Occipital lobe (tissue), 3 donors: ENCODE measurements at places on chromosomes 7 and 10.

DNA sequence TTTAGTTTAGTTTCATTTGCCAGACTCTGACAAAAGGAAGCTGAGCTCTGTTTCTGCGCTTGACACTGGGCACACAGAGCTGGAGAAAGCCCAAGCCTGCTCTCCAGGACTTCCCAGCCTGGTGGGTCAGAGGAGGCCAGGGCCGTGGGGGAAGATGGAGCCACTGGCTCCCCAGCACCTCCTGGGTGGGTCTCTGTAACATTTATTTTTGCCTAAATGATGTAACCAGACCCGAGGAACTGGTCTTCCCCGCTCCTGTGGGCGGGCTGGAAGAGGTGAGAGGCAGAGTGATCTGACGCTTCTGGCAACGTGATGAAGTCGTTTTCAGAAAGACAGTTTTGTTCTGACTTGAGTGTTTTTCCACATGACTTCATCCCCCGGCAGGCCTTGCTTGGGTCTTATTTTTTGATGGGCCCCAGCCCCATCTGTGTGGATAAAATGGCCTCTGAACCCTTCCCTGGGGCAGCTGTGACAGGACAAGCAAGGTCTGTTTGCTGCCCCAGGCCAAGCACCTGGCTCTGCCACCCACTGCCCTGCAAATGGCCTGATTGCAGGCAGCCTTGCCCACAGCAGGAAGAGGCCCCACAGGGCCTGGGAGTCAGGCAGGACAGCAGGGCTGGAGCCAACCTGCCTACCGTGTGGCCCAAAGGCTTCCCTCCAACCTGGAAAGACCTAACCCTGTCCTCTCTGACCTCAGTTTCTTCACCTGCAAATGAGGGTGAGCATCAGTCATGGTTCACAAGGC, 304.9 kb upstream of the ZMIZ1 start:
- DNase-seq: no peak

DNA sequence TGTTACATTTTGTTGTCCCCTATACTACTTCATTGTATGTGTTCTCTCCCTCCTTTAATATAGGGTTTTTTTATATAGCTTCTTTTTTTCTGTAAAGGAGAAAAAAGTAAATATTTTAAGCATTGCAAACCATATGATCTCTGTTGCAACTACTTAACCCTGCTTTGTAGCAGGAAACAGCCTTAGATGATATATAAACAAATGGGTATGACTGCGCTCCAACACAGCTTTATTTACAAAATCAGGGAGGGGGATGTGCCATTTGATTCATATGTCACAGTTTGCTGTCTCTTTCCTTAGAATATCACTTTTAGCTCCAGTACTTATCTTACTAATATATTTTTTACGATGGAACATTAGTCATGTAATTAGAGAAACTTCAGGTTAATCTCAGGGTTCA, 155.2 kb upstream of the GNAI1 start:
- no peak for DNase-seq

- no peak for DNase-seq
These were observed 234.6 kb upstream of the CCDC6 start for GRCh38 chr10:60140651-60141632.

DNA sequence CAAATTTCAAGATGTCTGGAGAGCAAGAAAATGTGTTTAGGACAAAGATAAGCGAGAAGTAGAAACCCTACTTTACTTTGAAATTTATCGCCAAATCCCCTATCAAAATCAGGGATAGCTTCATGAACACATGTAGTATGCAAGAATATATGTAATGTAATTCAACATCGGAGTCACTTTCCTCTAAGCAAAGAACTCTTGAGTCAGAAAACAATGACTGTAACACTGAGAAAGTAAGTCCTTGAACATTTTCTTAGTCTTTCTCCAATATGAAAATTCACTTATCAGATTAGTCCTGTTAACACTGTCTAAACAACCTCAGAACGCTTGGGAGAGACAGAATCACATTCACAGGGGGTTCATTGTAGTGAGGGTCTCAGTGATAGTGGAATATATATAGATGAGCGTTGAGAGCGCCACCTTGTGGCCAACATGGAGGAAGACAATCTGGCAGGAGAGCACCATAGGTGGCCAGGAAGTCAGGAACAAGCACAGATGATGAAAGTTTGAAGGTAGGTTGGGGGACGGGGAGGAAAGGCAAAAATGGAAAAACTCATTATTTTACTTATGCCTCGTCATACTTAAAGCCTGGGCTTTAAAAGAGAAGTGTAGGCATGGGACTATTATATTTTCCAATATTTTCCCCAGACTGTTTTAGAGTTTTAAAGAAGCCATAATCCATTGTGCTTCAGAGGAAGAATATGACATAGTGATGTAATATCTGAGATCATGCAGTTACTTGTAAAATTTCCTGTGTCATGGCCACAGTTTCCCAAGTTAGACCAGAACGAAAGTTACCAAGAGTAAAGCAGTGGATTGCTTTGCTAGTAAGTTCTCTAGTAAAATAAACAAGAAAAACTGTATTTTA, 115.5 kb upstream of the GNAI1 start:
- DNase-seq: no peak

- peak; percentile 56 for DNase-seq
These were observed 1.8 kb upstream of the DUSP5 start for GRCh38 chr10:110495731-110496552.

DNA sequence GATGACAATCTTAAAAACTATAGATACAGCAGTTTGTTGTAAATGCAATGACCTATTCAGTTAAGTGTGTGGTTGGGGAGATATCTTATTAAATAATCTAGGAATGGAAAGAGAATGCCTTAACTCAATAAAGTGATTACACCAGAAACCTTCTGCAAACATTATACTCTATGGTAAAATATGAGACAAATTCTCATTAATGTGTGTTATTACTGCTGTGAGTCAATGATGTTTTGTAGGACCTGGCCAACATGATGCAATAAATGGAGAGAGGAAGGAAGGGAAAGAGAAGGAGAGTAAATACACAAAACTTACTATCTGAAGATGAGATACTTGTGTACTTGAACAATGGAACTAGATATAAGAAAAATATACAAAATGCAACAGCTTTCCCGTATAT, 25.1 kb downstream of the MKX start:
- DNase-seq: no peak

- DNase-seq: no peak
These were observed 964.7 kb downstream of the LRMDA start for GRCh38 chr10:76396134-76396533.

- peak; percentile 26 for DNase-seq
These were observed at the start of gene SEC31B for GRCh38 chr10:100519311-100520051. Gene SEC31B (minus strand): TSS chr10:100519861. CDS start chr10:100516952, 2,909 bp downstream.

DNA sequence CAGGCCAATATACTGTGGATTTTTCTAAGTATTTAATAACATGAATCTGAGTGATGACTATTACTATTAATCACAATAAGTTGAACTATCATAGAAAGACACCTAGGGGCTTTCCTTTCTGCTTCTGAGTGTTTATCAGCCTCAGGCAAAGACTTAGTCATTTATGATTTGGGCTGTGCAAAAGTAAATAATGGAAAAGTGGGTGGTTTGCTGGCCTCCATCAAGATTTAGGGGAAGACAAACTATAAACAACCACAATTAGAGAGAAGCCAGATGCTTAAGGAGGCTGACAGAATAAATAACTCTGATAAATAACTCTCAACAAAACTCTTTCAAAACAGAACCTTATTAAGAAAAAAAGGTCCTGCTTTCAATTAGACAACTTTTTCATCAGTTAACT, 64.7 kb downstream of the MACC1 start:
- DNase-seq: no peak

DNA sequence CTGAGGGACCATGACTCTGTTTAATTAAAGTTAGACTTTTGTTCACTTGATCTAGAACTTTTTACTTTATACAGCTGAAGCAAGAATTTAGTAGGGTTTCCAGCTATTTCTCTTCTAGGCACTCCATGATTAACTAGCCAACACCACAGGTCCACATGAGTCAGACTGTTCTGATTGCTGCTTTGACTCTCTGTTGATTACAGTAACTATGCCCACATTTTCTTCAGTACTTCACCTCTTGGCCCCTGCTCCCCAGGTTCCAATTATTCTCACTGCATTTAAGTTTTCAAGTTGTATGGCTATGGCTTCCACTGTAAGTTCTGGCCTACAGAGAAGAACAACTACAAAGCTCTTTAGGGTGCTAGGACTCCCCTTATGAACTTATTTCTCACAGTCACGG, 737.2 kb upstream of the IGFBP3 start:
- DNase-seq: no peak

GRCh38 chr10:13672548-13672947, 85.8 kb downstream of the PRPF18 start:
- no peak for DNase-seq

GRCh38 chr7:34756025-34756437, 98.0 kb downstream of the NPSR1 start:
- no peak for DNase-seq

DNA sequence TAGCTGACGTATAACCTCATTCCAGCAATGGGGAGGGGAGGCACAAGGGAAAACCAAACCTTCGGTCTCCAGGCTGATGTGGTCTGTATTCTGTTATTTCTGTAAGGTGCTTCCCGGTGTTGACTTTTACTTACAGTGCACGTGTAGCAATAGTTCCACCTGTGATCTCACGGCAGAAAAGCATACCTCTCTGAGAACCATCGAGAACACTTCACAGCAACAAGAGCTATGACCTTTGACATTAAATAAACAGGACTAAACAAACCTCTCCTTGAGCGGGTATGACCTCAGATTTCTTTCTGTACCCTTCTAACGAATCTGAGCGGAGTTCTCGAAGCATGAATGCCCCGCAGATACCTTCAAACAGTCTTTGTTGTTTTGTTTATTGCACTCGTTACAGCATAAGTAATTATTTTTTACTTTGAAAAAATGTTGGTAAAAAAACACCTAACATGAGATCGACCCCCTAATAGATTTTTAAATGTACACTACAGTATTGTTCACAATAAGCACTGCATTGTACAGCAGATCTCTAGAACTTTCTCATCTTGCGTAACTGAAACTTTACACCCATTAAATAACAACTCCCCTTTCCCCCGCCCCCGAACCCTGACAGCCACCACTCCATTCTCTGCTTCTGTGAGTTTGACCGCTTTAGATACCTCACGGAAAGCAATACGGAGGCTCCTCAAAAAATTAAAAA, 282.3 kb downstream of the GATA3 start:
- DNase-seq: no peak

DNA sequence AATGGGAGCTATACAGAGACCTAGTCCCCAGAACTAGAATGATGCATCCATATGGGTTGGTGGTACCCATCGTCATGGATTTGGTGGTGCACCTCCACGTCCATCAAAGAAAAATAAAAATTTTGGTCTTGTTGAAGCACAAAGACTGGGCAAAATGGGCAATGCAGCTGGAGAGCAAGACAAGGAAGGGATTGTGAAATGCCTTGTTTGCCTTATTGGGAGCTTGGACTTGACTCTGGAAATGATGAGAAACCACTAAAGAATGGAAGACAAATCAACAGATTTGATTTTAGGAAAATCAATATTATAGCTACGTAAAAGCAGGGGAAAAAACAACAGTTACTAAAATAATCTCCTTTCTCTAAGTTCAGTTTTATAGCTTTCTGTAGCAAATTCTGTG, 150.9 kb downstream of the CPED1 start:
- DNase-seq: no peak

DNA sequence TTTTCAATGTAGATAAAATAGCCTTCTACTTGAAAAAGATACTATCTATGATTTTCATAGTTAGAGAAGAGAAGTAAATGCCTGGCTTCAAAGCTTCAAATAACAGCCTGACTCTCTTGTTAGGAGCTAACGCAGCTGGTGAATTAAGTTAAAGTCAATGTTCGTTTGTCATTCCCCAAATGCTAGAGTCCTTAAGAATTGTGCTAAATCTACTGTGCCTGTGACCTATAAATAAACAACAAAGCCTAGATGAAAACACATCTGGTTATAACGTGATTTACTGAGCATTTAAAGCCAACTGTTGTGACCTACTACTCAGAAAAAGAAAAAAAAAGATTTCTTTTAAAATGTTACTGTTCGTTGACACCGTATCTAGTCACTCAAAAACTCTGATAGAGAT, 134.7 kb downstream of the POLR1F start:
- no peak for DNase-seq

DNA sequence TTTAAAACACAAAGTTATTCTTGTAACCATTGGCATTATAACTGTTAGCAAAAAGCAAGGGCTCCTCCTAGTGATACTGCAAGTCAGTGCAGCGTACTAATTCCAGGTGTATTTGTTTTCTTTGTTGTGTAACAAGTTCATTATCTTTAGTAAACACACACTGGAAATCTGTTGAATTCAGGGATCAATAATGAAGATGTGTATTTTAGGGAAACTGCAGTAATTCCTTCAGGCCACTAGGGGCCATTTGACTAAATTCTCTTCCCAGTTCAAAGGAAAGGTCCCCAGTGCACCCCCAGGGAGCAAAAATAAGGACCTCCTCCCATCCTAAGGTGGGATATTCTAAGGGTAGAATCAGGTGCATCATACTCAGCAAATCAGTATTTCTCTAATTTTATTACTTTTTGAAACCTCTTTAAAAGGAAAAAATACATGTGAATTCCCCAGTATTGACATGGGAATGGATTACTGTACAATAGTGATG, 158.6 kb upstream of the LYZL1 start:
- DNase-seq: no peak

- DNase-seq: no peak
These were observed 33.9 kb downstream of the ASB13 start for GRCh38 chr10:5632446-5632845.

DNA sequence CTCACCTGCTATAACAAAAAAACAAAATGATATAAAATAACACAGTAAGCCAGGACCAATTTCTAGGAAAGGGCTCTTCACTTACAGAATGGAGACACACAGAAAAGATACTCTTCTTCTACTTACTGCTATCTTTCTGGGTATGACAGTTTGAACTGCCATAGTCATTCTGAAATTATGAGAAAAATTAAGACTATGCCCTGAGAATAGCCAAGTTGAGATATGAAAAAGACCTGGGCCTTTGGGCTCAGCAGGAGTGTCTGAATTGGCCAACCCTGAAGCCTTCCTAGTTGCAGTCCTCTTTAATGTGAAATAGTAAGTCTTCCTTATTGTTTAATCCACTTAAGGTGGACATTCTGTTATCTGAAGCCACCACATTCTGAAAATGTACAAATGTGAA, 519.5 kb downstream of the GRID1 start:
- no peak for DNase-seq

GRCh38 chr7:153398370-153398769, 638.8 kb downstream of the ACTR3B start:
- no peak for DNase-seq

DNA sequence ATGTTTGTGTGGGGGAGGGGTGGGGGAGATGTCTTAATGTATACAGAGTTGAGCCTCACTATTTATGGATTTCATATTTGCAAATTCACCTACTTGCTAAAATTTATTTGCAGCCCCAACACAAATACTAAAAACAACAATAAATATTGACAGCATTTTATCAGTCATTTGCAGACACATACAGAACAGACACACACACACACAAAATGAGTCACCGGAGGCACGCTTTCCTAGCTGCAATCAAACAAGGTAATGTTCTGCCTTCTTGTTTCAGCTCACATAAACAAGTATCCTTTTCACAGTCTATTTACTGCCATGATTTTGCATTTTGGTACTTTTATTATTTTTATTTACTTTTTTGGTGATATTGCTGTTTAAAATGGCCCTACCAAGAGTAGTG, 88.5 kb downstream of the IPMK start:
- no peak for DNase-seq
